ENCODE measurements at places on chromosomes 4 and X. TPM values are rescaled to one million over a fixed set of nuclear protein-coding genes. Genes with fewer than 3 reads are reported as not detected.

GRCh38 chr4:188387179-188387791, 248.0 kb downstream of the TRIML1 start:
- DNase-seq, result no peak

- no peak for DNase-seq
Observed at GRCh38 chr4:83581411-83582288, 45.7 kb downstream of the GPAT3 start.

DNA sequence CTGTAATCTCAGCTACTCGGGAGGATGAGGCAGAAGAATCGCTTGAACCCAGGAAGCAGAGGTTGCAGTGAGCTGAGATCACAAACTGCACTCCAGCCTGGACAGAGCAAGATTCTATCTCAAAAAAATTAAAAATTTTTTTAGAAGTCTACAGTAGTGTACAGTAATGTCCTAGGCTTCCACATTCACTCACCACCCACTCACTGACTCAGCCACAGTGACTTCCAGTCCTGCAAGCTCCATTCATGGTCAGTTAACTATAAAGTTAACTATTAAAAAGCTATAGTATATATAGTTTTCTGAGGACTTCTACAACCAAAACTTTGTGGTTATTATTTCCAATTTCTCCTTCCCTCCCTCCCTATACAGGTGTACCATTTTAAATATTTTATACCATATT, 34.7 kb upstream of the NEUROG2 start:
- DNase-seq, result no peak

- DNase-seq, result no peak
Observed at GRCh38 chrX:153944800-153945150, 332 bp upstream of the RENBP start.

DNA sequence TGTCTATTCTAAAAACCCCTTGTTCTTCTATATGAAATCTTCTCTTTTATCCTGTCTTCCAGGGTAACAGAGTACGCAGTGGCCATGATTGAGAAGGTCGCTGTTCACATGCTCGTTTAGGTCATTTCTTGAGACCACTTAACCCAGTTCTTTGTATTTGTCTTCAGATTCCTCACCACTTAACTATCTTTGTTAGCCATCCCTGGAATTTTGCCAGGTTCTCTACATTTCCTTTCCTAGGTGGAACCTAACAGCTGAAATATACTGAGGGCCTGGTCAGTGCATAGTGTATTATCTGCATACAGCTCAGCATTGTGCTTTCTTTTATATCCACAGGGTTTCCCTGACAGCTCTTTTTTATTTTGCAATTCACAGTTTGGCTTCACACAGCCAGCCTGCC, 148.9 kb upstream of the GALNT7 start:
- no peak for DNase-seq

DNA sequence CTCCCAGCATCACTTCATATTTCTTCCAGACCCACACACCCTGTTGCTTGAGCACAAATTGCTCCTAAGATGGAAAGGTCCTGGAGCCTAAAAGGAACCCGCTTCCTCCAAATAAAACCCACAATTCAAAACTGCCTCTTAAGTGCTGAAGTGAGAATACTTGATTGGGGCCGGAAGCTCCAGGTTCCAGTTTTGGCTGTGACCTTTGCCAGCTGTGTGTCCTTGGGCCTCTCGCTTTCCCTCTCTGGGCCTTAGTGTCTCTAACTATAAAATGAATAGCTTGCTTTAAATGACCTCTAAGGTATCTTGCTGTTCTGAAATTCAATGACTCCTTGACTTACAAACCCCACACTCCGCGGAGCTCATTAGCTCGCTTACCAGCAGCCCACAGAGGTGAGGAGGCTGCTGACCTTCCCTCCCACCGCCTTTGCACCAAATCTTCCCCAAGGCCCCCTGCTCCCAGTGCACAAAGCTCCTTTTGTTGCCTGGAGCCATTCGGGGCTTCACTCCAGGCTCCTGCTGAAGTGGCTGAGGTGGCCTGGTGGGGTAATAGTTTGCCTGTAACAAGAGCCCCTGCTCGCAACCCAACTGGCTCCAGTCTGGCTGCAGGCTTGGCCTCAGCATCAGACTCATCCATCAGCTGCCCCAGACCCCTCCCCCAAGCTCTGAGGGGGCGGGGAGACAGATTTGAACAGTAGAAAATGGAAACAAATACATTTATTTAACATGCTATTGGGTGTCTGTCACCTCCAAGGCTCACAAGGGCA, 21.8 kb downstream of the STARD8 start:
- DNase-seq, result no peak

GRCh38 chr4:24007860-24008261, 118.0 kb upstream of the PPARGC1A start:
- no peak for DNase-seq

DNA sequence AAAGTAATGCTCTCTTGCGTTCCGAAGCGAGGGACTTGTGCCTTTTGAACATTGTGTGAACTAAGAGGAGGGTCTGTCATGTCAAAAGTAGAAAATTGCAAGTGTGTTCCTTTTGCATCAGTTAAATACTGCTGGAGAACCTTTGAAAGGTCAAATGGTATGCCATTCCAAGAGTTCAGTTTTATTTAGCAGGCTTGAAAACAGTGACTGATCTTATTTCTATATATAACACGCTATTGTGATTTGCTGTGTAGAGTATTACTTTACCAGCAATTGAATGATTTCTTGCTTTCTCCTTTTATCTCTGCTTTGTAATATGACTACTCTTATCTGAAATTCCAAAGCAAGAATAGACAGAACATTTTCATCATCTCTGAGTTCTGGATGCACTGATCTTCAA, at the start of gene TECRL:
Gene TECRL (minus strand): TSS at position 151 of the 400 bp plus-strand sequence. CDS start 99 bp downstream, at position 52.
- no peak for DNase-seq

DNA sequence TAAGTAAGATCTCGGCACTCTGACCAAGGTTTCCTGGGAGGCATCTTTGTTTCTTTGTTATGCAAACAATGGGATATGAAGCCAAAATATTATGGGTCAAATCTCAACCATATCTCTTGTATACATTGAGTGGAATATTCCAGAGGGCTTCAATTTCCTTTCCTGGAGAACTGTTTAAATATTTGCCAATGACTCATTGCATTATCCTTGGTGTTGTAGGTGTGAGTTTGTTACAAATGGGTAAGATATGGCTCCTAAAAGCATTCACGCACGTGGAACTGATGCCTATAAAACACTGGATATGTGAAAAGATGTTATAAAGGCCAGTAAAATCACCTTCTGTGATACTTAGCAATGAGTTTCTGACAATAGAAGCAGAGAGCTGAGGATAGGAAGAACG, 150.5 kb upstream of the WDR1 start:
- no peak for DNase-seq

- DNase-seq, result no peak
Observed at GRCh38 chr4:70984589-70984988, 8.9 kb upstream of the DCK start.

- DNase-seq, result no peak
Observed at GRCh38 chr4:23814587-23814986, 75.3 kb downstream of the PPARGC1A start.

DNA sequence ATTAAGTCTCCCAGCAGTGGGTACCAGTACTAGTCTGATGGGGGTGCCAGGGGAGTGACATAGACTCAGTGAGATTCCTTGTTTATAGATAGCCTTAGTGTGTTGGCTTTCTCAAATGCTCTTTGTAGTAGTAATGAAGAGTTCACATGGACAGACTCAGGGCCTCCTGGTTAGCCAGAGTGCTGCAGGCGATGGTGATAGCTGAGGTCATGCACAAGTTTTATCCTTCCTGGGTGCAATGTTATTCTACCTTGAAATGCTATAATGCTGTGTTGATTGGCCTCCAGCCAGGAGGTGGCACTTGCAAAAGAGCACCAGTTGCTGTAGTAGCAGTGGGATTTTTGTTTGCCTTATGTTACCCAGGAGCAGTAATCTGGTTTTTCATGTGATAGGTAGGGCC, 35.5 kb upstream of the ADH4 start:
- DNase-seq, result no peak

DNA sequence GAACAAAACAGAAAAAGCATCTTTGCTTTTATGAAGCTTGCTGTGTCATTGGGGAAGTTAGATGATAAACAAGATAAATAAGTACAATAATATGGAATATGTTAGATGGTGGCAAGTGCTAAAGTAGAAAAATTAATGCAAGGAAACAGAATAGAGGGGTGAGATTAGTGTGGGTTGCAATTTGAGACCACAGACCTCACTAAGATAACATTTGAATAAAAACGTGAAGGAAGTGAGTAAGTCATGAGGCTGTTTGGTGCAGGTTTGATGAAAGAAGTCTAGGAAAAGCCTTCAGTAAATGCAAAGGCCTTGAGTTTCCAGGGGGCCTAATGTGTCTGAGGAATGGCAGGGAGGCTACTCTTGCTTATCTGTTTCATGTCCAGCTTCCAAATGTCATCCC, 102.5 kb downstream of the CFAP299 start:
- no peak for DNase-seq

- DNase-seq, result no peak
Observed at GRCh38 chr4:153577053-153577452, 107.0 kb upstream of the TLR2 start.

- DNase-seq, result no peak
Observed at GRCh38 chrX:22314211-22314610, 41.5 kb downstream of the CBLL2 start.

DNA sequence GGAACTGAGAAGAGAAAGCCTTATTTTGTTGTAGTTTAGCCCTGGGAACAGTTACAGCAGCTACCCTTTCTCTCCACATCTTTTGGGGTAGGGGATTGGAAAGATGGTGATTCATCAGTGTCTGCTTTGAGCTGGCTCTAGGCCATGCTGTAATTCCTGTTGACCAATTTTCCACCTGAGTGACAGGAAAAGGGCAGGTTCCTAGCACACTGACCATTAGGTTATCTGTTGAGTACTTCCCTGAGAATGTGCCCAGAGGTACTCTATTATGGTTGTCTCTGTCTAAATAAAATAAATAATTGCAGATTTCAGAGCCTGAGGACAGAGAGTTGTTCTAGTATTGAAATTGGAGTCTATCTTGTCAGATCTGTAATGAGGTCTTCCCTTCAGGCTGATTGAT, 109.0 kb downstream of the ENOX2 start:
- no peak for DNase-seq

- no peak for DNase-seq
Observed at GRCh38 chr4:15677507-15677988, 4.1 kb upstream of the FAM200B start.

DNA sequence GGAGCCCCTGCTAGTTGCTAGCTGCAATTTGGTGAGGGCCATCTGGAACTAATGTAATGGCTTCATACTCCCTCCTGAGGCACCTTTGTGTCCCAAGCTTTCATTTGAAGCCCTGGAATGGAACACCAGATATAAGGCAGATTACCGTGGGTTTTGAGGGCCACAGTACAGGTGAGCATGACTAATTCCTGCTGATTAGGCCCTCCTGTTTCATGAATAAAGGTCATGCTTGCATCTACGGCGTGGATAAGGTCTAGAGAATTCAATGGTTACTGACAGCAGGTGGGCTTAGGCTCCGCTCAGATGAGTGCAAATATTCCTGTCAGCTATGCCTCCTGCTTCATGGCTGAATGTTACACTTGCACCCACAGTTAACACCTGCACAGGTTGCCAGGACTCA, 495.4 kb downstream of the NAP1L3 start:
- DNase-seq, result no peak

GRCh38 chr4:36333303-36333877, 52.0 kb downstream of the DTHD1 start:
- DNase-seq, result no peak

DNA sequence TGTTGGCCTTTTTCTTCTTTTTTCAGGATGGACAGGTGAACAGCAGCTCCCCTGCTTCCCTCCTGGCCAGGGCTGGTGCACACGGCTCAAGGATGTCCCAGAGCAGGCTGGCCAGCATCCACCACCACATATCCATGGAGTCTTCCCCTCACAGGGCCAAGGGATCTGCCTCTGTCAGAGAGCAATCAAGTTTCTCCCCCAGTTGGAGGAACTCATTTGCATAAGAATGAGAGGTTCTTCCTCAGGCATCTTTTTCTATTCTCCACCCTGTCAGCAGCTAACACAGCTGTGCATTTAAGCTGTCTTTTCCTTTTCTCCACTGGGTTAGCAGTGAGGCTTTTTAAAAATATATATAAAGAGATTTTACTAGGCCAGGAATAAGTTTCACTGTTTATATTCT, 143.8 kb downstream of the ANAPC10 start:
- no peak for DNase-seq

MAGEC2 gene
- not detected for total RNA-seq

SPANXA1 gene
- total RNA-seq, result not detected

LAP3 gene
- 45.2 TPM for total RNA-seq

PGK1 gene
- 90.8 TPM for total RNA-seq

PABPC1L2B gene
- not detected for total RNA-seq

ARAP2 gene
- total RNA-seq, result 91.2 TPM

DEFB131A gene
- not detected for total RNA-seq

Data from occipital lobe (tissue), 3 donors.